ENCODE measurements at places on chromosomes 1 and 21. TPM values are rescaled to one million over a fixed set of nuclear protein-coding genes. Genes with fewer than 3 reads are reported as not detected.

The SV2A gene
- total RNA-seq = 0.20 TPM

The RIPPLY3 gene
- not detected for total RNA-seq

- no peak overlapping the region for H3K4me3 ChIP-seq
- no peaks in the 10 kb centered on the region for H3K27me3 ChIP-seq
- H3K4me1 ChIP-seq = no peaks in the 10 kb centered on the region
- H3K36me3 ChIP-seq = peaks cover 23% of the 10 kb centered on the region
- peak; percentile 52 for DNase-seq
- H3K27ac ChIP-seq = no peak overlapping the region
These were observed 11.0 kb downstream of the YIPF1 start for GRCh38 chr1:53878492-53879105.

DNA sequence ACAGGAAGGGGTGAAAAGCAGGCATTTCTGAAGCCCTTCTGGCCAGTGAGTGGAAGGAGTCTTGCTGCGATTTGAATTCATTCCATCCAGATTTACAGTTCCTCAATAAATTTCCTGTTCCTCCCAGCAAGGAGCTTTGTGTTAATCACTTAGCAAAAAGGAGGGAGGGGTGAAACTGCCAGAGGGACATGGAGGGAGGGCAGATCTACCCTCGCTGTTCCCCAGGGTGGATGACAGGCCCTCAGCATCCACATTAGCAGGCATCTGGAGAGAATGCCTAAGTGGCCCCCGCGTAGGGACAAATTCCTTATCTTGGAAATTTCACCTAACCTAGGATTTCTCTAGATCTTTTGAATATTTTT lies 1.2 kb downstream of the ETV3 start:
- H3K4me1 ChIP-seq = peaks cover 24% of the 10 kb centered on the region
- H3K36me3 ChIP-seq = peaks cover 44% of the 10 kb centered on the region
- peak; percentile 44 for DNase-seq
- H3K27ac ChIP-seq = no peak overlapping the region

DNA sequence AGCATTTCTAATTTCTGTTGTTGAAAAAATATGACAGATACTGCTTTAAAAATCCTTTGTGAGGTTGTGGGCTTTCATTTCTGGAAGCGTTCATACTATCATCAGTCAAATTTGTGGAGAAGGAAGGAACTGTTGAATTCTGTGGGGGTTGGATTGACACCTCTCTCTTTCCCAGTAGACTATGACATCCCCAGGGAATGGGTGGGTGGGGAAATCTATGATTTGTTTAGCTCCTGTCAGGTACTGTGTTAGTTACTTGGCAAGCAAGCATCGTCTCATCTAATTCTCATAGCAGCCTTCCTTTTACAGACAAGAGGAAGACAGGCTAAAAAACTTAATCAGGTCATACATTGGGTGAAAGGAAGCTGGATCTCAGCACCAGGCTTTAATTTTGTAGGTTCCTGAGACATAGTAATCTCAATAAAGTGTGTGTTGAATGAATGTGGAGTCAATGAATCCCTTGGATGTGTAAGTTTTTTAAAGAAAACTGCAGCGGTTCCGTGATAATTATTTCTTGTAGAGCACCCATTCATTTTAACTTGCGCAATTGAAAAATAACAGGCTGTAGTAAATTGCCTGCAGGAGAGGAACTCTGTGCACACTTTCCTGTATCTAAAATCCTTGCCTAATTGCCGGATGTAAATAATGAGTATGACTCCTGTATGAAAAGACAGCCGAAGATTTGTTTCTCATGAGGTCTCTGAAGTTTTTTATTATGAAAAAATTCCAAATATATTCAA lies 60.6 kb downstream of the MYOM3 start:
- H3K27ac ChIP-seq = no peak overlapping the region
- H3K4me3 ChIP-seq = no peak overlapping the region
- no peaks in the 10 kb centered on the region for H3K36me3 ChIP-seq
- H3K27me3 ChIP-seq = peaks cover 63% of the 10 kb centered on the region
- H3K4me1 ChIP-seq = no peaks in the 10 kb centered on the region

DNA sequence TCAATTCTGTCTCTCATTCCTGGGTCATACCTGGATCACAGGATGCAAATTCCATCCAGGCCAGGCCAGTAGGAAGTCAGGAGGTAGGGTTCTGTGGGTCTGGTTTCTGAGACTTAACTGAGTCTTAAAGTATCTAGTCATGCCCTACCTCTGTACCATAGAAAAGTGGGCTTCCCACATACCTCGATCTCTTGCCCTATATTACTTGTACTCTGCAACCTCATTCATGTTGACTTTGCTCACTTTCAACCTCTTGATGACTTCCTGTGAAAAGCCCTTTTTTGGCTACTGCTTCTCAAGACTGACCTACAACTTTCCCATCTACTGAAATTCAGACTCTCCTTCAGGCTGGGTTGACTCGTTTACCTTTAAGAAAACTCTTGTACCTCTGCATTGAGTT lies 128.9 kb upstream of the C8B start:
- H3K4me3 ChIP-seq = no peak overlapping the region
- no peaks in the 10 kb centered on the region for H3K27me3 ChIP-seq
- H3K4me1 ChIP-seq = no peaks in the 10 kb centered on the region
- no peak overlapping the region for H3K27ac ChIP-seq
- DNase-seq = no peak

GRCh38 chr1:151838222-151839081 lies 1.2 kb downstream of the C2CD4D start:
- H3K27ac ChIP-seq = no peak overlapping the region
- peaks cover 12% of the 10 kb centered on the region for H3K27me3 ChIP-seq
- no peaks in the 10 kb centered on the region for H3K36me3 ChIP-seq

The CD1E gene
- total RNA-seq = not detected

The BNIPL gene
- 0.84 TPM for total RNA-seq

GRCh38 chr1:42392255-42392654 lies 11.7 kb downstream of the RIMKLA start:
- no peaks in the 10 kb centered on the region for H3K4me1 ChIP-seq
- H3K4me3 ChIP-seq = no peak overlapping the region
- no peaks in the 10 kb centered on the region for H3K36me3 ChIP-seq

- H3K27me3 ChIP-seq = no peaks in the 10 kb centered on the region
- peaks cover 10% of the 10 kb centered on the region for H3K4me1 ChIP-seq
- H3K36me3 ChIP-seq = peaks cover 61% of the 10 kb centered on the region
- peak overlapping the region; percentile 98 for H3K4me3 ChIP-seq
- H3K27ac ChIP-seq = peak overlapping the region; percentile 87
These were observed 1.7 kb downstream of the MCL1 start for GRCh38 chr1:150577557-150578271.

GRCh38 chr1:6157528-6158174 lies 22.5 kb downstream of the CHD5 start:
- H3K27ac ChIP-seq = no peak overlapping the region
- H3K27me3 ChIP-seq = peaks cover 81% of the 10 kb centered on the region
- H3K36me3 ChIP-seq = no peaks in the 10 kb centered on the region

GRCh38 chr1:25501235-25502058 lies 42.0 kb upstream of the LDLRAP1 start:
- DNase-seq = no peak
- H3K4me1 ChIP-seq = no peaks in the 10 kb centered on the region
- no peak overlapping the region for H3K27ac ChIP-seq
- H3K27me3 ChIP-seq = no peaks in the 10 kb centered on the region

The SELP gene
- total RNA-seq = not detected

DNA sequence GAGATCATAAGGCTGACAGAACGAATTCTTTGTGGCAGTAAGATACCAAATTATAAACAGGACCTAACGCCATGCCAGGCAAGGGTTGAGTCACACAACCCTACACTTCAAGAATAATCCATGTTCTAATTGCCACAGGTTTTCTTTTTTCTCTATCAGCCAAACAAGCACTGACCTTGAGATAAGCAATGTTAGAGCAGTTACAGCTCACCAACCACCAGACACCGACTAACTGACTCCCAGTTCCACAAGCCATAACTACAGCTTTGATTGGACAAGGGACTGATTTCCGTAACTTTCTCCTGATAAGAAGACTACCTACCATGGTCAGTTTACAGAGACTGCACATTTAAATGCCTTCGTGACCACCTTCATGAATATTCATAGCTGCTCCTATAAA lies 149.6 kb downstream of the PTPRU start:
- peaks cover 18% of the 10 kb centered on the region for H3K27me3 ChIP-seq
- 0 out of 2 replicates have a peak, but pooled peaks cover 1% of the 10 kb centered on the region for H3K4me1 ChIP-seq
- H3K36me3 ChIP-seq = no peaks in the 10 kb centered on the region
- no peak for DNase-seq
- no peak overlapping the region for H3K4me3 ChIP-seq
- H3K27ac ChIP-seq = no peak overlapping the region

The LRRC7 gene
- total RNA-seq = 0.49 TPM

- no peak for DNase-seq
- H3K27ac ChIP-seq = no peak overlapping the region
- no peaks in the 10 kb centered on the region for H3K27me3 ChIP-seq
- no peak overlapping the region for H3K4me3 ChIP-seq
- no peaks in the 10 kb centered on the region for H3K36me3 ChIP-seq
These were observed 107.0 kb downstream of the PLXNA2 start for GRCh38 chr1:208137193-208137592.

- H3K27ac ChIP-seq = no peak overlapping the region
- DNase-seq = no peak
- no peaks in the 10 kb centered on the region for H3K27me3 ChIP-seq
These were observed 30.2 kb downstream of the SLC22A15 start for GRCh38 chr1:116006486-116006964.

DNA sequence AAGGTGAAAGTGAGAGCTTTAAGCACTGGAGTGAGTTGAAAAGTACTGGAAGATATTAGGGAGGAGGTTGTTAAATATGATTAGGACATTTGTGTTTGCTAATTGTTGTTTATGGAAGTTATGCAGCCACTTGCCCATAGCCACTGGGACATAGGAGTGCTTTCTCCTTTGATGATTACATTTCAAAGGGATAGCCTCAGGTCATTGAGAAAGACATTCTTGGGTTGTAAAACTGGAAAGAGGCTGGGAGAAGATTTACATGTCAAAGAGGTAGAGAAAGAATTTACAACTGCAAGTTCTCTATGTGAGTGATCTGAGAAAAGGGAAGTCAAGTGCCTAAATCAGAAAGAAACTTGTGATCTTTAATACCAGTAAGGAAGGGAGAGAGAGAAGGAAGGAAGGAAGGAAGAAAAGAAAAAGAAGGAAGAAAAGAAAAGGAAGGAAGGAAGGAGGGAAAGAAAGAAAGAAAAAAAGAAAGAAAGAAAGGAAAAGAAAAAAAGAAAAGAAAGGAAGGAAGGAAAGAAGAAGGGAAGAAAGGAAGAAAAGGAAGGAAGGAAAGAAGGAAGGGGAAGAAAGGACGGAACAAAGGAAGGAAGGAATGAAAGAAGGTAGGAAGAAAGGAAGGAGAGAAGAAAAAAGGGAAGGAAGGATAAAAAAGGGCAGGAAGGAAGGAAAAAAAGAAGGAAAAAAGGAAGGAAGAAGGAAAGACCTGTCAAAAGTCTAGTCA lies 284.6 kb upstream of the DPYD start:
- no peak overlapping the region for H3K4me3 ChIP-seq
- no peaks in the 10 kb centered on the region for H3K36me3 ChIP-seq
- DNase-seq = no peak
- no peak overlapping the region for H3K27ac ChIP-seq
- no peaks in the 10 kb centered on the region for H3K27me3 ChIP-seq

GRCh38 chr21:23003951-23004350 lies 2005.7 kb downstream of the NCAM2 start:
- H3K27ac ChIP-seq = no peak overlapping the region
- H3K36me3 ChIP-seq = no peaks in the 10 kb centered on the region
- no peak overlapping the region for H3K4me3 ChIP-seq
- no peak for DNase-seq
- H3K27me3 ChIP-seq = no peaks in the 10 kb centered on the region
- H3K4me1 ChIP-seq = no peaks in the 10 kb centered on the region

Measured in K562 (cell line).